NCI-H2081 treated with DMSO at 0.1 percent for 48 hours (cell line): ENCODE measurements at places on chromosomes 7 and 10.

GRCh38 chr7:135929249-135929648 lies 47.9 kb downstream of the MTPN start:
- no peak for DNase-seq

- no peak for DNase-seq
These were observed 226.9 kb downstream of the WDR11 start for GRCh38 chr10:121078036-121078435.

DNA sequence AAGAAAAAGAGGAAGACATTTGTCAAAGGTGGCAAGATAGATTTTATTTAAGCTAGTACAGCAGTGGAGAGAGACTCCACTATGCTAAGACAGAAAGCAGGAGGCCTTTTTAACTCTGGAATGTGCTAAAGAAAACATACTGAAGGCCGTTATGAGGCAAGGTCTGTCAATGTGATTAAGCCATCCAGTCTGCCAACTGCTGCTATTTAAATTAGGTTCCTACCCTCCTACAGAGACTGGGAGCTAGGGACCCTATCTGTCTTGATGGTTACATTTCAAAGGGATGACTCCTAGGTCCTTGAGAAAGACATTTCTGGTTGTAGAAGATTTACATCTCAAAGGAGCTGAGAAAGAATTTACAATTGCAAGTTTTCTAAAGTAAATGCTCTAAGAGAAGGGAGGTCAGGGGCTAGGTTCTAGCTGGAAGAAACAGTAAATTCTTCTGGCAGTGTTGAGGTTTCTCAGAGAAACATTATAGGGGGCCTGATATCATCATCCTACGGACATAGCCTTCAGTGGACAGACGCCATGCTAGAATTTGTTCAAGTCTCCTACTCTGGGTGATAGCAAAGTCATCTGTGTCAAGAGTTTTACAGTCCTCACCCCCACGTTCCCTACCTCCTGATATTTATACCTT lies 211.6 kb downstream of the PHF14 start:
- DNase-seq: no peak

GRCh38 chr7:100654908-100655831 lies 1.1 kb downstream of the ACTL6B start:
- DNase-seq: no peak

GRCh38 chr10:126640401-126640800 lies 30.1 kb downstream of the C10orf90 start:
- no peak for DNase-seq

DNA sequence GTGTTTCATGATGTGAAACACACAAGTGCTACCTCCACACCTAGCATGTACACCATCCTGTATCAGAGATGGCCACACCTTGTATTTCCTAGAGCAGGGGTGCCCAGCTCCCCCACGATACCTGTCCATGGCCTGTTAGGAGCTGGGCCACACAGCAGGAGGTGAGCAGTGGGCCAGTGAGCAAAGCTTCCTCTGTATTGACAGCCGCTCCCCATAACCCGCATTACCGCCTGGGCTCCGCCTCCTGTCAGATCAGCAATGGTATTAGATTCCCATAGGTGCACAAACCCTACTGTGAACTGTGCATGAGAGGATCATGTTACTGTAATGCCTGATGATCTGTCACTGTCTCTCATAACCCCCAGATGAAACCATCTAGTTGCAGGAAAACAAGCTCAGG lies 145.6 kb upstream of the RNF32 start:
- DNase-seq: no peak

- DNase-seq: no peak
These were observed 7.8 kb downstream of the ATP6V0E2 start for GRCh38 chr7:149881328-149882247.

GRCh38 chr10:130927157-130927556 lies 384.4 kb downstream of the TCERG1L start:
- no peak for DNase-seq

GRCh38 chr7:63521-64021 lies 128.8 kb upstream of the FAM20C start:
- DNase-seq: no peak

- no peak for DNase-seq
These were observed 572 bp downstream of the ATP5MF start for GRCh38 chr7:99465421-99465768.

DNA sequence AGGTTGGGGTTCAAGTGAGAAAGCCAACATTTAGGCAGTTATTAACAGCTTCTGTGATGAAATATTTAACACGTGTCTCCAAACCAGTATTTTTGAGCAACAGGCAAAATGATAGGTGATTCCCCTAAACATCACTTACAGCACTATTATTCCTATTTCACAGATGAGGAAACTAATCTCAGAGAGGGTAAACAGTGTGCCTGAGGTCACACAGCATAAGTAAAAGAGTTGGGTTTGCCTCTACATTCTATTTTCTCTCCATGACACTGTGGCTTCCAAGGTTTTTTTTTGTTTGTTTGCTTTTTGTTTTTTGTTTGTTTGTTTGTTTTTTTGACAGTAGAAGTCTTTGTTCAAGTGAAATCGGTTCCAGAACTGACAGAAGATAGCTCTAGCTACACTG lies 43.2 kb upstream of the PDCD4 start:
- DNase-seq: no peak

GRCh38 chr10:100008142-100008522 lies 1.6 kb downstream of the DNMBP start:
- no peak for DNase-seq

GRCh38 chr7:149286811-149287400 lies 24.9 kb downstream of the ZNF783 start:
- no peak for DNase-seq

DNA sequence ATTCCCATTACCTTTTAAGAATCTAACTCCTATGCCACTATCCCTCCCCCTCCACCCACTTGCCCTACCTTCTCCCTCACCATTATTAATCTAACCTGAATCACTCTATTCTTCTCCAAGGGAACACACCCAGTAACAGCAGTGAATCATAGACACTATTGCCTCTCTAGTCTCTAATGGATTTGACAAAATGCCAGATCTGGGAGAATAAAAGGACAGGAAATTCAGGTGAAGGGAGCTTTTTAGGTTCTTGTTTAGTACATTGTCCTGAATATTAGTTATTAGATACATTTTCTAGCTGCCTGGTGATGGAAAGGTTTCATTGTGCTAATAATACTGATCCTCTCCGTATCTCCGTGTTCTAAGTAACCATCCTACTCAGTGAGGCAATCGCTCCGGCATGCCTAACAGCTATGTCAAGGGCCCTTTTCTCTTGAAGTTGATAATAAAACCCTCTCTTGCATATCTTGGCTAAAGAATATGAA lies 4.1 kb upstream of the SFR1 start:
- DNase-seq: no peak

- no peak for DNase-seq
These were observed 16.6 kb downstream of the WDFY4 start for GRCh38 chr10:48701139-48701901.

- DNase-seq: no peak
These were observed 74.3 kb upstream of the ASAH2 start for GRCh38 chr10:50325449-50326171.

DNA sequence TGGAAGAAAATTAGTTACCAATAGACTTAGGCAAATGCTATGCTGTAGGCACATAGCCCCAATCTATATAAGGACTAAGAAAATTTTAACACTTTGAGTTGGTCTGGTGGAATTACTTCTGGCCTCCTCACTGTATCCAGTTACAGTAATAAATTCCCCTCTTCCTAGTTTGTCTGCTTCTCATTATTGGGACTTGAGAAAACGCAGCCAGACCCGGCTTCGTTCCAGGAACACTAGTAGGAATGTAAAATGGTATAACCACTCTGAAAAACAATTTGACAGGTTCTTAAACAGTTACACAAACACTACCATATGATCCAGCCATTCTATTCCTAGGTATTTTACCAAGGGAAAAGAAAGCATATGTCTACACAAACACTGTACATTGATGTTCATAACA lies 150.2 kb downstream of the VPS50 start:
- no peak for DNase-seq

DNA sequence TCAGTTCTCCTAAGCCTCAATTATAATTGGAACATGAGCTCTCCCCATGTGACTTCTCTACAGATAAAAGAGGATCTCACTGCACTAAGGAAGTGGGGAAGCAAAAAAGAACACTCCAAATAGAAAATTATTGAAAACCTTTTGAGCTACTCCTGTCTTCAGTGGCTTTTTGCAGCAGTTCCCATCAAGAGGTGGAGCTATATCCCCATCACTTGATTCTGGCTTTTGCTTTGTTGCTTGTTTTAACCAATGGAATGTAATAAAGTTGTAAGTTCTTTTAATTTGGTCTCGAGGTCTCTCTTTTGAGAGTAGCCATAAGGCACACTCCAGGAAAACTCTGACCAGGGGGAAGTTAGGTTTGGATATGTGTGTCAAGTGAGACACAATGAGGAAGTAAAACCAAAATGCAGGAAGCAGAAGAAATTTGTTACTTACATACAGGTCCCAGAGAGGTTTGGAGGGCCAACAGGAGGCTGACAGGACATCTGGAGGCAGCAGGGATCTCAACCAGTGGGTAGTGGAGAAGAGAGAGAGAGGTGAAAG lies 569.4 kb downstream of the HTR7 start:
- no peak for DNase-seq

GRCh38 chr10:44888886-44889285 lies 22.3 kb upstream of the TMEM72 start:
- no peak for DNase-seq

GRCh38 chr10:11270135-11270857 lies 252.6 kb downstream of the CELF2 start:
- DNase-seq: no peak

GRCh38 chr7:18257711-18258110 lies 230.1 kb upstream of the PRPS1L1 start:
- DNase-seq: no peak

- DNase-seq: no peak
These were observed 324 bp upstream of the TET1 start for GRCh38 chr10:68559841-68560185.

DNA sequence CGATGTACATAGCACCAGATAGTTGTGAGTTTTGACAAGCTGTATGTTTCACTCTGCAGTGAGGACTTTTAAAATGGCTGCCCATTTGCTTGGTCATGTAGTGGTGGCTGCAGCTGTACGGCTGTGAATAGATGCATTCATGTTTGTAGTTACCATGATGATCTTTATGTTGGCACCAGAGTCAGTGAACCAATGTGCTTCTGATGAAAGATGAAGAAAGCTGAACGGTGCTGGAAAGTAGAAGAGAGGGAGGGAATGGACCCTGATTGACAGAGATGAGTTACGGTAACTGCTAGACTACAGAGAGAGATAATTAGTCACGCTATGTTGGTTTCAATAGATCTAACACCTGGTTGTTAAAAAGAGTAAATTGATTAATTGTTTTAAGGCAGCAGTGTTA lies 256.8 kb downstream of the CELF2 start:
- no peak for DNase-seq

GRCh38 chr7:102425639-102426267 lies 7.6 kb upstream of the ORAI2 start:
- DNase-seq: no peak

DNA sequence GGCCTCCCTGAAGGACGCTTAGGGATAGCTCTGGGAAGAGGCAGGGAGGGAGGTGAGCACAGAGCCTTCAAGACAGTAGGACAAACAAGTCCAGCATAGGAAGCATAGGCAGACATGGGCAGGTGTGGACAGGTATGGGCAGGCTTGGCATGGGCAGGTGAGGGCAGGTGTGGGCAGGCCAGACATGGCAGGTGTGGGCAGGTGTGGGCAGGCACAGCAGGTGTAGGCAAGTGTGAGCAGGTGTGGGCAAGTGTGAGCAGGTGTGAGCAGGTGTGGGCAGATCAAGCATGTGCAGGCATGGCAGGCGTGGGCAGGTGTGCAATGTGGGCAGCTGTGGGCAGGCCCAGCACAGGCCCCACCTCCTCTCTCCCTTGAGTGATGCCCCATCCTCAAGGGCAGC lies 148.8 kb upstream of the ZMIZ1 start:
- no peak for DNase-seq

- no peak for DNase-seq
These were observed 91.2 kb upstream of the POT1 start for GRCh38 chr7:125020801-125021200.

DNA sequence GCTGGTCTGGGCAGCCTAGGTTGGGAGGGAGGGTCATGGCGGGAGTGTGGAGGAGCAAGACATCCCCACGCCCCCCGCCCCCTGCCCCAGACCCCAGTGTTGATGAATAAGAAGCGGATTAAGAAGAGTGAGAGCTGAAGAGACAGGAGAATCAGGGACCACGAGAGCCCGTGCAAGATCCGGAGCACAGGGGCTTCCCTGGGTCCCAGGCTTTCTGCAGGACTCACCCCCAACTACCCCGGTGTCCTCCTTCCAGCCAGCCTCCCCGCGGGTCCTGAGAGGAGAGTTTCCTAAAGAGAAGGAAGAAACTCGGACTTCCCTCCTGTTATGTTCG lies 20.1 kb downstream of the GHRHR start:
- DNase-seq: no peak

DNA sequence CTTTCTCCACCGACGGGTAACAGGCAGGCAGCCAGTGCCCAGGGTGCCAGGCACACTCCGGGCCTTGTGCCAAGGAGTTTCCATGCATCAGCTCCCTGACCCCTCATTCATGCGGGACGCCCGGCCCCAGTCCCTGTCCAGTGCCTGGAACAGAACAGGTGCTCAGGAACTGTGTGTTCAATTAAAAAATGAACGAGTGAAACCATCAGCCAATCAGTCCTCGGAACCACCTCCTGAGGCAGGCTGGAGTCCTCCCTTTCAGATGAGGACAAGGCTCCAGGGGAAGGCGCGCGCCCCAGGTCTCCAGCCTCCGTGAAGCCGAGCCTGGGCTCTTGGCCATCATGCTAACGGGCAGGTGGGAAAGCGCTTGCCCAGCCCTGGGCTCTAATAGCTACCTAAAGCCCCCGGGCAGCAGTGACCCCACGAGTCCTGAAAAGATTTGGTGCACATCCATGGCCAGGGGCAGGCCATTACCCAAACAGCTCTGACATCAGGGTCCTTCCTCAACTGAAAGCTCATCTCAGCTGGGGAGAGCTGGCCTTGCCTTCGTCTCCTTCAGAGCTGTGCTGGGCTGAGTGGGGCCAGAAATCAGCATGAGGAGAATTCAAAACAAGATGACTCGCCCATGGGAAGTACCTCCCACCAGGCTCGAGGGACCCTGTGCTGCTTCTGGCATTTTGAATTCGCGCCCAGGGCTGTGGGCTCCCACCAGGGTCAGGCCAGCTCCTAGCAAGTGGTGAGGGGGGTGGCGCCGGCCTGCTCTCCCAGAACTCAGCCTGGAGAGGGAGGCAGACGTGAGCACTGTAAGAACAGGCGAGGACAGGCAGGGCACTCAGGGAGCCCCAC lies 200.5 kb downstream of the MAD1L1 start:
- DNase-seq: no peak
